ENCODE measurements at places on chromosomes 2 and 18.

- DNase-seq: no peak
These were observed 39.3 kb upstream of the PARD3B start for GRCh38 chr2:204505946-204506345.

- DNase-seq: no peak
These were observed 689 bp downstream of the RPRD1A start for GRCh38 chr18:36066686-36067054.

DNA sequence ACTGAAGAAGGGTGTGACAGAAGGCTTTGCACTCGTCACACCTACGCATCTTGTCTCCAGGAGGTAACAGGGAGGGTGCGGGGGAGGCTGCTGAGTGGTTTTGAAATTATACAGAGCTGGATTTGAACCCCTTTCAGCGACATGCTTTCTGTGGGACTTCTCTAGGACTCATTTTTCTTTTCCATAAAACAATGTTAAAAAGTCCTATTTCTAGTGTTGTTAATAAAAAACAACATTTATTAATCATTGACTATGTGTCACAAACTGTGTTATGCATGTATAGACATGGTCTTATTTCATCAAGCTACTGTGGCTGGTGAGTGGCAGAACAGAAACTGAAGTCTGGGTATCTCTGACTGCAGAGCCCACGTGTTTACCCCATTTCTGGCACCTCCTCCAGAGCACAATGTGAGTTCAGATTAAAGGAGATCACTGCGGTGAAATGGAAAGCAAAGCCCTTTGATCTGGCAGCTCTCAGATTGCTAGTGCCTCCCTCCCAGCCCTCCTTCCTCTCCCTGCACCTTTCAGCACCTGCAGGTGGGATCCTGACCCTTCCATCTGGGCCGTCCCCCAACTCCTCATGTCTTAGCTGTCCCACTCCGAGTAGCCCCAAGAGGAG lies 315.5 kb upstream of the MYT1L start:
- no peak for DNase-seq

DNA sequence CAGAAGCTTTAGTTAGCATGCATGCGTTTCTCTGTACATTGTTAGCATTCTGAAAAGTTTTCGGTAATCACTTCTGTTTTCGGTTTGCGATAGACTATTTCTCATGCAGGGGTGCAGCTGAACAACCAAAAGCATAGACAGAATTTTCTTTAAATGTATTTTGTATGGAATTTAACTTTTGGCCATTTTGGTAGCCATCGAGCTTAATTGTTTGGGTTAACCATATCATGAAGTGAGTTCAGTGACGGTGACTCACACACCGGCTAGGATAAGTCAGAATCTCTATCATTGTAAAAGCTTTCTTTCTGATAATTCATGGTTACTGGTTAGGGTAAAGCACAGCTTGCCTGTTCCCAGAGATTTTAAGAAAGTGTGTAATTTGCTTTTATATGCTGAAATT lies 107.2 kb downstream of the CD226 start:
- no peak for DNase-seq

GRCh38 chr2:191499874-191500565 lies 177.9 kb upstream of the NABP1 start:
- DNase-seq: no peak

DNA sequence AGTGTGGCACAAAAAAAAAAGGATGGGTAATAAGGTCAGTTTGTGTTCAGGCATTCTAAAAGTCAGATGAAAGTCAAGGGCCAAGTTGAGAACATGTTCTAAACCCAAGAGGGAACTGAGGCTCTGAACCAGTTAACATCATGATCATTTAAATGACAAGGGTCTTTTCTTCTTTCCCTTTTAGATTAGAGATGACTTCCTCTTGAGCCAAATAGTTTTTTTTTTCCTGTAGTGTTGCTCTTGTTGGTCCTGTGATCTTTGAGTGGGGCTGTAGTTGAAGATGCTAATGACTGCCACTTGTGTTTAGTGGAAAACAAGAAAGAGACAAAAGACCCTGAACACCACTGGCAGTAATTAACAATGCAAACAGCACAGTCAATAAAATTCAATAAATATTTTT lies 482.7 kb upstream of the SYT4 start:
- no peak for DNase-seq

GRCh38 chr2:170222298-170222697 lies 44.4 kb downstream of the MYO3B start:
- no peak for DNase-seq

DNA sequence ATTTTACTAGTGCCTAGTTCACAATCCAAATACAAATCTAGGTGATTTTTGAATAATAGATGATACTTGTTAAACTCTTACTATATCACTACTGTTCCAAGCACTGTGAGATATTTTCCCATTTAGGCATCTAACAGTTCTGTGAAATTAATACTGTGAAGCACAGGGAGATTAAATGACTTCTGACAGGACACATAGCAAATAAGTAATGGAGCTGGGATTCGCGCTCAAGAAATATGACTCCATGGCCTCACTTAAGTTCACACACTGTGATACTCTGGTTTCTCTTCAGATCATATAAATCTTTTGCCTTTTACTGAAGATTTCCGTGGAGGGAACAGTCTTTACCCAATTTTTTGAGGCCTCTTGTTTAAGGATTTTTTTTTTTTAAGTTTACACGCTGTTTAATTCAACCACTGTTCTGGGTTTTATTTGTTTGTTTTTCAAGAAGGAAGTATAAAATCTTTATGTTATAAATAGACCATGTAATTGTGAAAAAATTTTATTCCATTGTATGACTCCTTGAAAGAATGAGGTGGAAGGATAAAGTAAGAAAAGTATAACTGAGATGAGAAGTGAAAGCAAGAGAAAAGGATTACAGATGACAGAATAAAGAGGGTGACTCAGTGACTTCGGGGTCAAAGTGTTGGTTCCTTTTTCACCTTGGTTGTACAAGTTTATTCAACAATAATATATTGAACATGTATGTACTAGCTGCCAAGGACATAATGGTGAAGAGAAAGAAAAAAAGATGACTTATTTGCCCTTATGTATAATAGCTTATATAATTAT lies 30.2 kb downstream of the RBM45 start:
- DNase-seq: no peak

DNA sequence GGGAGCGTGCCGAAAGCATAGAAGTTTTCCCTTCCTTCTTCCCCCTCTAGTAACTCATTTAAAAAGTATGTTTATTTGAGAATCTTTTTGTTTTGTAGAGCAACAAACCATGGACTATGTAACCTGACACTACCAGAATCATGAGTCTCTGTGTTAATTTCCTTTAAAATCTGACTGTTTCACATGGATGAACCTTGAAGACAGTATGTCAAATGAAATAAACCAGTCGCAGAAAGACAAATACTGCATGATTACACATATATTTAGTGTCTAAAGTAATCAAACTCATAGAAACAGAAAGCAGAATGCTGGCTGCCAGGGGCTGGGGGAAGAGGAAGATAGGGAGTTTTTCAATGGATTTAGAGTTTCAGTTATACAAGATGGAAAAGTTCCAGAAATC lies 32.3 kb downstream of the PTPN2 start:
- no peak for DNase-seq

DNA sequence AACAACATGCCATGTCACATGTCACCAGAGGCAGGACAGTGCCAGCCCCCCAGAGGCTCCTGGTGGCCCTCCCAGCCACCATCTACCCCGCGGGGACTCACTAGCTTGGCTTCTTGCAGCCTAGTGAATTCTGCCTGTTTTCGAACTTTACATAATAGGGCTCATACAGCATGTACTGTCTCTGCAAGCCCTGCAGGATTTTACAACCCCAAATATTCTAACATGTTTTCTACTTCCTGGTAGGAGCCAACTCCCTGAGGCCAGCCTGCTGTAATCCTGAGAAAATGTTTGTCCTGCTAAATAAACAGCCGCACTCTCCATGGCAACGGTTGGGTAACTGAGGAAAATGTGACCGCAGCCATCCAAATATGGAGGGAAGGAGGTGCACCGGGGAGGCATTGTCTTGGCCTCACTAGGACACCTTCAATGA lies 2.7 kb downstream of the PER2 start:
- DNase-seq: no peak

DNA sequence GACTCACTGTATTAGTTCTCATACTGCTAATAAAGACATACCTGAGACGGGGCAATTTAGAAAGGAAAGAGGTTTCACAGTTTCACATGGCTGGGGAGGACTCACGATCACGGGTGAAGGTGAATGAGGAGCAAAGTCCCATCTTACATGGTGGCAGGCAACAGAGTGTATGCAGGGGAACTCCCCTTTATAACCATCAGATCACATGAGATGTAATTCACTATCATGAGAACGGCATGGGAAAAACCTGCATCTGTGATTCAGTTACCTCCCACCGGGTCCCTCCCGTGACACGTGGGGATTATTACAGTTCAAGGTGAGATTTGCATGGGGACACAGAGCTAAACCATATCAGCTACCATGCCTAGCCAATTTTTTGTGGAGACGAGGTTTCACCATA lies 168.2 kb downstream of the NEDD4L start:
- DNase-seq: no peak

- DNase-seq: no peak
These were observed 683 bp upstream of the TBC1D8 start for GRCh38 chr2:101151859-101152271.

- no peak for DNase-seq
These were observed 251.1 kb downstream of the TRIB2 start for GRCh38 chr2:12967804-12968203.

DNA sequence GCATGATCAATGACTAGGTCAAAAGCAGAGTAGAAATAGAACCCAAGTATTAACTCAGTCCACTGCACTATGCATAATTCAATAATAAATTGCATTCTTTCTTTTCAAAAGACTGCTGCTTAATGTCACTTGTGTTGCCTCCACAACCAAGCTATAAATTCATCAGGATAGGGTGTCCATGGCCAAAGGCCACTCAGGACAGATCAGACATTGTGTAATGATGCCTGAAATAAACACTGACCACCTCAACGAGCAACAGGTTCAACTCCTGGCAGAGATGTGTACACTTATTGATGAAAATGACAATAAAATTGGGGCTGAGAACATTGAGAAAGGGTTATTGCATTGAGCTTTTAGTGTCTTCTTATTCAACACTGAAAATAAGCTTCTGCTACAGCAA lies 194.5 kb upstream of the SPOPL start:
- DNase-seq: no peak

Data from substantia nigra (tissue), 51 donors.